ENCODE measurements at places on chromosomes 5 and 9. TPM values are rescaled to one million over a fixed set of nuclear protein-coding genes. Genes with fewer than 3 reads are reported as not detected.

WDR70 gene
- 33.1 TPM for total RNA-seq

IL9 gene
- total RNA-seq = not detected

GRCh38 chr5:81192373-81192750 lies 40.8 kb upstream of the CKMT2 start:
- no peak for DNase-seq

DNA sequence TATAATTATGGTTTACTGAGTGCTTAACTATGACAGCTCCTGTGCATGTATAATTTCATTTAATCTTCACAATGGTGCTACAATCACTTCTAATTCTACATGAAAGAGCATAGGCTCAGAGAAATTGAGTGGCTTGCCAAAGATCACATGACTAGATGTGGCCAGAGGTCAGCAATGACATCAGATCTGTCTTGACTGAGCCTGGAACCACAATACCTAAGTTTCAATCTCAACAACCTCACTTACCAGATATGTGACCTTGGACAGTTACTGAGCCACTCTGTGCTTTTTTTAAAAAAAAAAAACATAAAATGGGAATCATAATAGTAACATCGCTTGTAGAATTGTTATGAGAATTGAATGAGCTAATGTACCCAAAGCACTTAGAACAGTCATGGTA lies 130.7 kb downstream of the TRIM32 start:
- no peak for DNase-seq

GRCh38 chr5:53453898-53454718 lies 26.3 kb upstream of the FST start:
- DNase-seq = no peak

DNA sequence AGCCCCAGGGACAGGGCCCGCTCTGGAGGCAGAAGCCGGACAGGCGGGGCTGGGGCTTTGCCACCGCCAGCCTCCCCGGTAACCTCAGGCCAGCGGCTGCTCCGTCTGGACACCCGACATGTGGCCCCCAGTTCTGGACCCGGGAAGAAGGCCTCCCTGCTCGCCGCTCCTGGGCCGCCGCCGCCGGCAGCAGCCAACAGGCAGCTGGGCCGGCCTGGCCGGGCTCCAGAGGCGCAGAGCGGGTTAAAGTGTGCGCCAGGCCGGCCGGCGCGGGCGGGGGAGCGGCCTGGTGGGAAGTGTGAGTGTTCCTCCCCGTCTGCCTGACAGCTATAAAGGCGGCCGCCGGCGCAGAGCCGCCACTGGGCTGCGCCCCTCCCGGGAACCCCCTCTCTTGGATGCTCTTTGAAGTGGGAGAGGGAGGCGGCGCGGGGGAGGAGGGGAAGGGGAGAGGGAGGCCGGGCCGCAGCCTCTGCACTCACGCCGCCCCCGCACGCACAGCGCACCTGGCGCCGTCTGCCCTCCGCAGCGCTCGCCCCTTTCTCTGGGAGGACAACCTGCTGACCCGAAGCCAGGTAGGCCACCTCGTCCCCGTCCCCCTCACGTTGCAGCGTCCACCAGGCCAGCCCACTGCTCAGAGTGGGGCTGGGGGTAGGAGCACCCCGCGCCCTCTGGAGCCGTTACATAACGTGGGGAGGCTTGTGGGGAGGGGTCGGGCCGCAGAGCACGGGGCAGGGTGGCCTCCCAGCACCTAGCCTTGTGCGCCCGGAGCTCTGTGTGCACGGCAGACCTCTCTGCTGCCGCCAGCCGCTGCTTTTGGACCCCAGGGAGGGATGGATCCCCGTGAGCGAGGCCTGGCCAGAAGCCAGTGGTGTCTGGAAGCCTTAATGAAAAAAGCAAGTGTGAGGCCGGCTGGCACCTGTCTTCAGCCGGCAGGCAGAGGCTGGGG lies at the start of gene ADAMTSL2:
Gene ADAMTSL2 (plus strand): TSS at position 359 of the 946 bp plus-strand sequence. CDS start 2,009 bp downstream, outside the sequence.
- DNase-seq = peak; percentile 56

GRCh38 chr9:35919212-35920008 lies 10.1 kb downstream of the SPAAR start:
- no peak for DNase-seq

DNA sequence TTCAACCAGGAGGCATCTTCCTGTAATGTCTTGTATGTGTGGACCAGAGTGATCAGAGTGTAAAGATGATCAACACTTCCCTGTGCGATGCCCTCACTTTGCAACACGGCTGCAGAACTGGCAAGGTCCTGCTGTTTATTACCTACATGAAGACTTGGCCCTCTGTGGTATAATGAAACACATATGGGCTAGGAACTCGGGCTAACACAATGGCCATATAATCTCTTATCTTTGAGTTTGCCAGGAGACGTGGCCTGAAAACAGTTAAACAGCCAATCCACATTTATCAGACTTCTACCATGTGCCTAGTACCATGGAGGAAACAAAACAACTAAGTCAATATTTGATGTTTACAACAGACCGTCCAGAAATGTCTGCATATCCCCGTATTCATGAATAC lies 145.5 kb downstream of the ZNF462 start:
- DNase-seq = no peak

DNA sequence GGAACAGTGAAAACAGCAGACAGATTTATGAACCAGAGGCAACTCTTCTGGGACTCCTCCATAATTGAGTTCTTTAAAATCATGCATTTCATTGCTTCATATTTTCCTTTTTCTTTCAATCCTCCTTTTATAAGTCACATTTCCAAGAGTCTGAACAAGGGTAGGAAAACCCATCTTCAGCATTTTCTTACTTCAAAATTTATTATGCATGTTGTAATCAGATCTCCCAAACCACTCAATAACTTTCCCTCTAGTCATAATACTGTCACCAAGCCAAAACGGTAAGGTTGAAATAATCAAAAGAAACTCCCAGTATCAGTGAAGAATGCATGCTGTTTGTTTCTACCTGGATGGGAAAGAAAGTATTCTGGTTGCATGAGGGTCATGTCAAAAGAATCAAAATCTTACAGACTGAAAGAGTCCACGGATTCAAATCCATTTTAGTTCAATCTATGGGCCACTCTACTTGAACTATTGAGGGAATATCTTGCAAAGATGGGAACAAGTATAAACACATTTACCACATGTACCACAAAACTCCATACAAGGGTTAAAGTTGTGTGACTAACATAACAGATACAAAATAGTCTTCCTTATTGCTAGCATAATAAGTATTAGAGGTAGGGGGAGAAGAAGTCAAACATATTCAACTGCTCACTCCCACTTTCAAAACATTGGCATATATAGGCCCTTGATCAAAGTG lies 797.3 kb downstream of the MAT2B start:
- peak; percentile 42 for DNase-seq

DNA sequence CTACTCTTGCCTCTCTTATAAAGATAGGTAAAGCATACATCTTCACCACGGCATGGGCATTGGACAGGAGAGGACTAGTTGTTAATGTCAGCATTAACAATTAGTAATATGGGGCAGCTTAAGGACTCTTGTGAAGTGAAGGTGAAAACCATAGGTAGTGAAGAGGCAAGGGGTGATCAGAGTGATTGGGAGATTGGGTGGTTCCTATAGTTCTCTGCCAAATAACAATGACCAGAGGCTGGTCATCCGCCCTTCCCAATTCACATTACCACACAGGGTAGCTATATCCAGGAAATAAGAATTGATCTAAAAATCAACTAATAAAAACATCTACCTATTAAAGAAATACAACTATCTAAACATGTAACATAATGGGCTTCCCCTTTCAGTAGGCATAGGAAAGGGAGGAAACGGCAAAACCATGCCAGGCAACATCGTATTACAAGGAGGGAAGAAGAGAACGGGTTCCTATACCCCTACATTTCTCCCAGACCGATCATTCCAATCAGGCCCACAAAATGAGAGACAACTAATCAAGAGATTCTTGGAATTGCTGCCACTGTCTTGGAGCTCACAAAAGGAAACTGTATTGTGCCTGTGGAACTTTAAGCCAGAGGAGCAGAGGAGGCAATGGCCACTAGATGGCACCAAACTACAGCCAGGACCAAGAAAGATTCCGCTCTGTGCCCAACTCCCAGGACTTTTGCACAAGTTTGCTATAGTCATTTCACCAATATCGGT lies 121.6 kb downstream of the FBXL17 start:
- DNase-seq = peak; percentile 85
